IPS-NIHi11 (cell line): ENCODE measurements at places on chromosomes 5 and 9.

- no peak for DNase-seq
Observed at GRCh38 chr5:112923148-112923917, 1.3 kb upstream of the REEP5 start.

- no peak for DNase-seq
Observed at GRCh38 chr9:28915202-28915930, 1342.1 kb upstream of the C9orf72 start.

DNA sequence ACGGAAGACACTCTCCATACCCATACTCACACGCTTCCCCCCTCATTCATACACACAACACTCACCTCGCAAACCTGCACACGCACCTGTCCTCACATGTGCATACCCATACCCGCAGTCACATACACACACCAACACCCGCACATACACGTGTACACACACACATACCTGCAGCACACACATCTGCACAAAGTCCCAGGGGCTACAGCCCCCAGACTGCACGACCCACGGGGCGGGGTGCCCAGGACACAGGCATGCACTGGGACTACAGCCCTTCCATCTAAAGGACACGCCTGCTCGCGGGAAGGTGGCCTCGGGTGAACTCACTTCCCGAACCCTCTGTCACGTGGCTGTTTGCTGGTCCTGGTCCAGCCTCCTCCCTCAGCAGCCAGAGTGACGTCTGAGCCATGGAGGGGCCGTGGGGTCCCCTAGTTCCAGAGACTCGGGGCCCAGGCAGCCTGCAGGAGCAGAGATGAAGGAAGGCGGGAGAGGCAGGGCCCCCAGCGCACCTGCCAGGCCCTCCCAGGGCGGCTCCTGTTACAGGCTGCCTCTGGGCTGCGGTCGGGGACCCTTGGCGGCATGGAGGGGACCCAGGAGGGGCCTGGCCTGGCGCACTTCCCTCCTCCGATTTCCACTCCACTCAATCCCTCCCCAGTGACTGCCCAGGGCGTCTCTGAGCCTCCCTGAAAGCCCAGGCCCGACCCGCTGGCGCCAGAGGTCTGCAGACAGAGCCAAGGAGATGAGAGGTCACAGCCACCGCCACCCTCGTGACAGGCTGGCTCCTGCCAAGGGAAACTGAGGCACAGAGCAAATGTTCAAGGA, 8.1 kb downstream of the SLC12A7 start:
- DNase-seq = no peak

DNA sequence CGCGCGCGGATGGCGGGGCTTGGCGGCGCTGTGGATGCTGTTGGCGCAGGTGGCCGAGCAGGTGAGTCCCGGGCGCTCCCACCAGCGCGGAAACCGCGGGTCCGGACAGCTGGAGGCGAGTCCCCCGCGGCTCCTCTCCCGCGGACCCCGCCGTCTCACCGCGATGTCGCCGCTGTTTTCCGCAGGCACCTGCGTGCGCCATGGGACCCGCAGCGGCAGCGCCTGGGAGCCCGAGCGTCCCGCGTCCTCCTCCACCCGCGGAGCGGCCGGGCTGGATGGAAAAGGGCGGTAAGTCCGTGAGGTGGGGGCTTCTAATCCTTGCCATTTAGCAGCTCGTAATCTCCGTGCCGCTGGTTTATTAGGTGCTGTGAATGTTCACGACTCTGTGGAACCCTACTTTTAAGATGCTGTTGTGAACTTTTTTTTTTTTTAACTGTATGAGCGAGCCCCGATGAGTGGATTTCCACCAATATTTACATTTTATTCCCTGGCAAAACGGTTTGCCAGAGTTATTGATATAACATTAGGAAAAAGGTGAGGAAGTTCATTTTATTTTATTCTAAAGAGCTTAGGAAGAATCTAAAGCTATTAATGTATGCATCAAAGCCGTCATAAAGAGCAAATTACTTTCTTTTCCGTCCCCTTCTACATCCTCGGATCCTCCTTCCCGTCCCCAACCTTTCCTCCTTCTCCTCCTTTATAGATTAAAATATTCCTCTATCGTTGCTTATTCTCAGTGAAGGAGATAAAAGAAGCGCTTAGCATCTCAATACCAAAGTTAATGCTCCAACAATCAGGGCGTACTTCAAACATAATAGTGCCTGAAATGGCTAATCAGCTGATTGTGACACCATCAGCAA, 579 bp downstream of the ADAMTS16 start:
- DNase-seq = peak; percentile 37

- DNase-seq = no peak
Observed at GRCh38 chr5:111144352-111144930, 52.3 kb downstream of the WDR36 start.

- no peak for DNase-seq
Observed at GRCh38 chr9:98897745-98898144, 46.0 kb upstream of the COL15A1 start.

GRCh38 chr5:148437249-148437648, 53.5 kb downstream of the FBXO38 start:
- DNase-seq = no peak

GRCh38 chr9:25857147-25857546, 178.9 kb upstream of the TUSC1 start:
- DNase-seq = no peak

DNA sequence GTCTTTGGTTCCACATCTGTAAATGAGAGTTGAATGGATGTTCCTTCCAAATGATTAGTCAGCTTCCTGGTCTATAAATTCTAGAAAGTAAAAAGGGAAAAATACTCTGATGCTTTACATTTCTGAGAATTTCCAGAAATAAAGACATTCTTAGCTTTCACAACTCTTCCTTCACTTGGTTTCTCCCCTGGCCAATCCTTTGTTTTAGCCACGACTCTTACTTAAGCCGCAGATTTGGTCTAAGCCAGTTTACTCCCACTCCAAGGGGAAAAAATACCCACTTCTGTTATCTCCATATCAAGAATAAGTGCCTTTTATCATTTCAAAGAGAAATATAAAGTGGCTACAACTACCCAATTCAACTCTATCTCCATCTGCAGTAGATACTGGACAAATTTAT, 29.7 kb downstream of the PWWP2A start:
- DNase-seq = no peak

GRCh38 chr9:78539904-78540303, 243.0 kb downstream of the PSAT1 start:
- DNase-seq = no peak

- no peak for DNase-seq
Observed at GRCh38 chr9:131324736-131325679, 35.5 kb downstream of the PLPP7 start.

DNA sequence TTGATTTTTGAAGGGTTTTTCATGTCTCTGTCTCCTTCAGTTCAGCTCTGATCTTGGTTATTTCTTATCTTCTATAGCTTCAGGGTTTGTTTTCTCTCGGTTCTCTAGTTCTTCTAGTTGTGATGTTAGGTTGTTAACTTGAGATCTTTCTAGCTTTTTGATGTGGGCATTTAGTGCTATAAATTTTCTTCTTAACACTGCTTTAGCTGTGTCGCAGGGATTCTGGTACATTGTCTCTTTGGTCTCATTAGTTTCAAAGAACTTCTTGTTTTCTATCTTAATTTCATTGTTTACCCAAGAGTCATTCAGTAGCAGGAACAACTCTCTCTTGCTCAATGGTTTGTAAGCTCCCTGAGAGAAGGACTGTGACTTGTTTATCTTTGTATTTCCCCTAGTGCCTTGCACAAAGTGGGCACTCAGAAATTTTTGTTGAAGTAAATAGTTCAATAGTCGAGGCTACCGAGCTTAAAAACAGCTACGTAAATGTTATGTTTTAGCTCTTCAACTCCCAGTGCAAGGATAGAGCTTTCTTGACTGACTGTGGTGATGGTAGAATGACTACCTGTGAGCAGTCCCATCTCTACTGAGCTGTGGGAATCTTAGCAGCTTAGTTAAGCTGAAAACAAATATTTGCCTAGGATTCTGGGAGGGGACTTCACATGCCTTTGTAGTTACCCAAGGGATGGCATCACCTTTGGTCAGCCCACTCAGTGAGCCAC, 225.8 kb upstream of the ELL2 start:
- no peak for DNase-seq

DNA sequence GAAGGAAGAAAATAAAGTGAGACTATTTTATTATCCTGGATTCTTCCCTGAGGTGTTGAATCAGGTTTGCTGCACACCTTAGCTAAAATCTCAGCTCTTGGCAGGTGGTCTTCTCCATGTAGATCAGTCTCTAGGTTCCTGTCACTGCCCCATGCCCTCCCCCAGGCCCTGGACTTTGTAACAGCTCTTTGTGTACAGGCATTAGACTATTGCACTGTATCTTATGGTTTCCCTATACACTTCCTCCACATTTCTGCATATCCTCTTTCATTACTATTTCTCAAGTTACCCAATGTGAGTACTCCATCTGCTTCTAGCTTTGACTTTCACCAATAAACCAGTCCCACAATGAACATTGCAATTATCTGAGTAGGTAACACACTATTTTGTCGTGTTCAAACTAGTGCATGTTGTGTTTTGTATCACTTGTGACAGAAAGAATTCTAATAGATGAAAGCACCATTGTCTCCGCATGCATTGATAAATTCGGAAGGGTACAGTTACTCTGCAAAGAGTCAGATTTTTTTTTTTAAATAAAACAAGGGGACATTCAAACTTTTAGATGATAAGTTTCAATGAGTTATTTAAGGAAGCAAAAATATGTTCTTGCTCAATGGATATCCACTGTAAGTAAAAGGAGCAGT, 1348.7 kb upstream of the C9orf72 start:
- DNase-seq = no peak

- no peak for DNase-seq
Observed at GRCh38 chr9:68470067-68470466, 70.6 kb downstream of the TMEM252 start.

GRCh38 chr5:16935231-16936149, 598 bp downstream of the MYO10 start:
- DNase-seq = peak; percentile 47

GRCh38 chr5:56443826-56444225, 210.7 kb upstream of the ANKRD55 start:
- DNase-seq = no peak

DNA sequence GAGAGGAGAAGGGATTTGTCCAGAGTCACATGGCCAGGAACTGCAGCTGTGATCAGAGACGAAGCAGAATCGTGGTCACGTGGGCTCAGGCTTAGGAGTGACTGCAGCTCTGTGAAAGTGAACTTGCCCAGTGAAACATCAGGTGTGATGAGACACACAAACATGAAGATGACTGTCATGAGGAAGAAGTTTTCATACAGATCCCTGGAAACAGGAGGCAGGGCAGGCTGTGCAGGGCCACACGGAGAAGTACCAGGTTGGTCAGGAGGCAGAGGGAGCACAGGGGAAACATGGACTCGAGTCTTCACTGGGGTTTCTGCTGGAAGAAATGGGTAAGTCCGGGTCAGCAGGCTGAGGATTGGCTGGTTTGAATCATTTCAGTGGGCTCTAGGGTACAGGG, 64.1 kb downstream of the BARX1 start:
- DNase-seq = no peak

DNA sequence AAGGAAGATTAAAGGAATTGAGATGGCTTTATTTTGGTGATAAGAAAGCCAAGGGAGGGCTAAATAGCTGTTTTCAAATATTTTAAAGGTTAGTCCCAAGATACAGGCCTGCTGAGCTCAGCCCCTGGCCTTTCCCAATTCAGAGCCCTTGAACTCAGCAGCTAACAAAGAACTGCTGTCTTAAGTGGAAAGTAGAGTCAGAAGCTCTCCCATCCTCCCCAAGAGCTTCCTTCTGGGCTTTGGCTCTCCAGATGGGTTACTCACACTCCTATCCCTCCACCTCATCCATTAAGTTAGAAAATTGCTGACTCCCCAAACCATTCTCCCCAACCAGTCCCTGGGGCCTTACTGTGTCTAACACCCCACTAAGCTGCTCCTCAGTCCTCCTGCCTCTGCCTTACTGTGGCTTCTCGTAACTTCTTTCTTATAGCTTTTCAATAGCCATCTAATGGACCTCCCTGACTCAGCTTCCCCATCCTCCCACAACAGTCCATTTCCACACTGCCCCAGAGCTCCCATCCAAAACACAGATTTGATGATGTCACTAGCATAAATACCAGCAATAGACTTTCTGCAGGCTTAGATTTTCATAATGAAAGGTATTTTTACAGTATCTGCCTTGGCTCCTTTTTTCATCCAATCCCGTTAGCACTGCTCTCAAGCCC, 239.1 kb downstream of the ENC1 start:
- DNase-seq = no peak

DNA sequence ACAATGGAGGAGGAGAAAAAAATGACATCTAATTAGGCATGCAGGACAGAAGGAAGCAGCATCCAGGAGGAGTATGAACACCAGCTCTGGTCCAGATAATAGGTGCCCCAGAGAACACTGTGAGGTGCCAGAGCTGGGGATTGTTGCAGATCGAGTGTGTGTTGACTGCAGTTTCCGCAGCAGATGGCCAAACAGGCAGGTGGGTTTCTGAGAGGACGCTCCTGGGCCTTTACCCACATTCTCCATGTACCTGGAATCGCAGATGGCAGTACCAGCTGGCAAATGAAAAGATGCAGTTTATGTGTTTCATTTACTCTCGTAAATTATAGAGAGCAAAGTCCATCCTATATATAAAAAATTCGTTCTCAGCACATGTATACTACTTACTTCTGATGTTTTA, 182.2 kb upstream of the ISL1 start:
- DNase-seq = no peak

- no peak for DNase-seq
Observed at GRCh38 chr9:120702075-120702474, 12.2 kb downstream of the MEGF9 start.

DNA sequence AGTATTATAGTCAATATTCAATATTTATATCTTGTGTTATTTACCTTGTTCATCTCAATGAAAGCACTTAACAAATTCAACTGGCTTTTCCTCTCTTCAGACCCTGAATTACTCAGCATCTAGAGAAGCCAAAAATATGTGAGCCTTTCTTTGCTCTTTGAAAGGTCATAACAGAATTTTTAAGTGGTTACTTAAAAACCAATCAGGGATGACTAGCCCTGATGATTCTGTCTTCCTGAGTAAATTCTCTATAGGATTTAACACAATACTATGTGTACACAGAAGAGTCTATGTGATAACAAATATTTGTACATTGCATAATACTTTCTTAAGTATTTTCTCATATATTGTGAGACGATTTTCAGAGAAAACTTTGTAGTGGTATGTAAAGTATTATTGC, 546.3 kb downstream of the MAT2B start:
- DNase-seq = no peak

GRCh38 chr5:135723491-135723890, 111.0 kb upstream of the SLC25A48 start:
- DNase-seq = no peak

GRCh38 chr5:132055808-132056609, 4.4 kb upstream of the IL3 start:
- DNase-seq = peak; percentile 17

DNA sequence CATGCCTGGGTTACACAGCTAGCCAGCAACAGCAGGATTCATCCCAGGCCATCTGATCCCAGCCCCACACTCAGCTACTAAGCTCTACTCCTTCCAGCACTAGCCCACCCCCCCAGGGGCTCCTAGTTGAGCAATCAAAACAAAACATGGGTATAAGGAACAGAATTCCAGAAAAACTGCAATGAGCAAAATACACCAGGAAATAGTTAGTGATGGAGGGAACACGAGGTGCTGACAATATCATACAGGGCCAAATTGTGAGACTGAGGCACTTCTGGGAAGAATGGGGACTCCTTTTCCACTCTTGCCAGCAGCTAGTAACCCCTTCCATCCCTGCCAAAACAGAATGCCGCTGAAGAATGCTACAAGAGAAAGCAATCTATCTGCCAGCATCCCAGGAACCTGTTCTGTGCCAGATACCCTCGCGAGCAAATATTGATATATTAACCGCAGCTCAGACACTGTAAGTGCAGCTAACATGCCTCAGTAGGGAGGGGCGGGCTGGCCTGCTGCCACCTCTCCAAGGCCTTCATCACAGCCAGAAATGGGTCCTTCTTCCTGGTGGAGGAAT, 161.4 kb downstream of the SLIT3 start:
- DNase-seq = no peak

- DNase-seq = peak; percentile 19
Observed at GRCh38 chr5:127930311-127930710, 153.3 kb upstream of the SLC12A2 start.
